ENCODE measurements at places on chromosomes 12 and 14.

- DNase-seq: peak; percentile 80
Observed at GRCh38 chr12:57111031-57111734, at the start of gene STAT6. TSS of gene STAT6 (minus strand) at chr12:57111362. CDS start at chr12:57108278, 3,084 bp downstream.

DNA sequence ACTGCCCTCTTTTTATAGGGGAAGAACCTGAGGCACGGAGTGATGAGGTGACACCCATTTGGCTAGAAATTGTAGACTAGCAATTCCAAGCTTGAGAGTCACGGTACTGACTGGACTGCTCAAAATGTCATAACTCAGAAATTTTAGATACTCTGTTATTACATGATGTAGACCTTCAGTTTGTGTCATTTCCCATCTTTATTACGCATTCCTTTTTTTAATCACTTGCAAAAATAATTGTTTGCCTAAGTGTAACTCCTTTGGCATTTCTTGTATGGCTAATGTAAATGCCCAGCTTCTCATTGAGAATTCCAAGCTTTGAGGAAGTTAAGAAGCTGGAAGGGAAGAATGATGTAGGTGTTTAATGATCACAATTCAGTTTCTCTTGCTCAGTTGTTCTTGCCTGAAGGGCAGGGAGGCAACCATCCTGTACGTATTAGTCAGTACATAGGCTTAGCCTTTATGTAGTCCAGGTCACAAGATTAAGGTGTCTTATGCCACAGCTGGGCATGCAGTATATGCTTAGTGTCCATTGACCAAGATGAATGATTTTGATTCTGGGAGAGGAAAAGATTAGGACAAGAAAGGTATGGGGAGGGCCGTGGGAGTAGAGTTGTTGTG lies 68.2 kb upstream of the EVL start:
- no peak for DNase-seq

GRCh38 chr12:96409731-96410130 lies 9.5 kb upstream of the CDK17 start:
- no peak for DNase-seq

GRCh38 chr12:124915239-124916236 lies 1.1 kb upstream of the UBC start:
- no peak for DNase-seq

DNA sequence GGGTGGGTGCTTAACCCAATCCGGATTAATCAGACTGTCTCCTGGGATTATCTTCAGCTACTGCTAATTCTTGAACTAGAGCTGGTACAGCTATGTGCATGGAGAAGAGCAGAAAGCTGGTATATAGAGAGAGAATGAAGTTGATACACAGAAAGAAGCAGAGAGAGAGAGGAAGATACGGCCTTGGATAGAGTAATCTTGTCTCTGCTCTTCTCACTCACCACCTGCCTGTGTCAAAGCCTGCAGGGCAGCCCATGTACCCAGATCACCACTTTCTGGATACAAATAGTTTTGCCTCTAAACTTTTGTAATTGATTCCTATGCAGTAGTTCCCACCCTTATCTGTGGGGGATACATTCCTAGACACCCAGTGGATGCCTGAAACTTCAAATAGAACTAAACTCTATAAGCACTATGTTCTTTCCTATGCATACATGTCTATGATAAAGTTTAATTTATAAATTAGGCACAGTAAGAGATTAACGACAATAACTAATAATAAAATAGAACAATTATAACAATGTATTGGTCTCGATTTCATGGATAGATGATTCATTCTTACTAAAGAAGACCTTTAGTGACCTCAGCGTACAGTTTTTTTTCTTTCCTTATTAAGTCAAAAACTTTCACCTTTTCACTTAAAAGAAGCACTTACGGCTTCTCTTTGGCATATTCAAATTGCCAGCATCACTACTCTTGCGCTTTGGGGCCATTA lies 45.5 kb downstream of the YEATS4 start:
- DNase-seq: no peak

Data from activated CD4-positive, alpha-beta T cell treated with anti-CD3 and anti-CD28 coated beads, Interleukin-2, amount 50 U/mL, for 1 hour (primary cell).